ELR (cell line): ENCODE measurements at places on chromosomes 2 and 18.

DNA sequence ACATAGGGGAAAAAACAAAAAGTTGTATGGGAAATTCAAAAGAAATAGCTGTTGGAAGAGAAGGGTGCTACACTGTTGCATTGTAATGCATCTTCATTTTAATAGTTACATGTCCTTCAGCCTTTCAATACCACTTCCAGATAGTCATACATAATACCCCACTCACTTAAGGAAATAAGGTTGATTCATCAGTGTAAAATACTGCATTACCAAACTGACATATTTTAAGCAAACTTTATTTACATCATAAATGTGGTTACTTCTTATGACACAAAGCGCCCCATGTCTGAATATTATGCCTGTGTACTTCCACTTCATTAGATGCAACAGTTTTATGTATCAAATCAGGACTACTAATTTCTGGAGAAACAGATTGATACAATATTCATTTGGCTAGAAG is 4.5 kb downstream of the RBMS1 start:
- DNase-seq, result peak; percentile 70

- peak; percentile 82 for DNase-seq
Observed at GRCh38 chr18:61628085-61628484, 264.7 kb downstream of the RNF152 start.

DNA sequence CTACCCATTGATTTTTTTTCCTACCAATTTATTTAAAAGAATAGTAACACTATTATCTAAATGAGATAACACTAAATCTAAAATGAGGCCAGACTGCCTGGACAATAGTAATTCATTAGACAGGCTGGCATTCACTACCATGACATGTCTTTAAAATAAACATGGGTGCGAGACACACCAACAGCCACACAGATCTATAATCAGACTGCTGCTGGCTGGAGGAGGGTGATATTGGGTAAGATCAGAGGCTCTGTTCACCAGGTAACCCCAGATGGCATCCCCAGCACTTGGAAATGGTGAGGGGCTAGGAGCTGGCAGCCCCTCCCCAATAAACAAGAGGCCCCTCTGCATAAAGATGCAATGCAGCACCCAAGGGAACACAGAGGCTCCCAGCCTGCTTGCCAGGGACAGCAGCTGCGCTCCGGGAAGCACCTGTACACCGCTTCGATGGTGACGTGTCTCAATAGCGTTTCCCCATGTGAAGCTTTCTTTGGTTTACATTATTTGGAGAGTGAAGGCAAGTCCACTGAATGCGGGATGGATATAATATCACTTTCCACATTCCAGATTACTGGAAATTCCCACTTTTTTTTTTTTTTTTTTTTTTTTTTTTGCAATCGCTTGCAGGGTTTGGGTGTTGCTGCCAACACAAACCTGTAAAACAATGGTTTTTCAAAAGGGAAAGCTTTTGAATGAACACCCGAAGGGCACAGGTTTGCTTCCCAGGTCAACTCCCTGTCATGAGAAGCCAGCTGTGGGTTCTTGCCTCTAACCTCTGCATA is 159.0 kb downstream of the ZNF516 start:
- DNase-seq, result no peak

DNA sequence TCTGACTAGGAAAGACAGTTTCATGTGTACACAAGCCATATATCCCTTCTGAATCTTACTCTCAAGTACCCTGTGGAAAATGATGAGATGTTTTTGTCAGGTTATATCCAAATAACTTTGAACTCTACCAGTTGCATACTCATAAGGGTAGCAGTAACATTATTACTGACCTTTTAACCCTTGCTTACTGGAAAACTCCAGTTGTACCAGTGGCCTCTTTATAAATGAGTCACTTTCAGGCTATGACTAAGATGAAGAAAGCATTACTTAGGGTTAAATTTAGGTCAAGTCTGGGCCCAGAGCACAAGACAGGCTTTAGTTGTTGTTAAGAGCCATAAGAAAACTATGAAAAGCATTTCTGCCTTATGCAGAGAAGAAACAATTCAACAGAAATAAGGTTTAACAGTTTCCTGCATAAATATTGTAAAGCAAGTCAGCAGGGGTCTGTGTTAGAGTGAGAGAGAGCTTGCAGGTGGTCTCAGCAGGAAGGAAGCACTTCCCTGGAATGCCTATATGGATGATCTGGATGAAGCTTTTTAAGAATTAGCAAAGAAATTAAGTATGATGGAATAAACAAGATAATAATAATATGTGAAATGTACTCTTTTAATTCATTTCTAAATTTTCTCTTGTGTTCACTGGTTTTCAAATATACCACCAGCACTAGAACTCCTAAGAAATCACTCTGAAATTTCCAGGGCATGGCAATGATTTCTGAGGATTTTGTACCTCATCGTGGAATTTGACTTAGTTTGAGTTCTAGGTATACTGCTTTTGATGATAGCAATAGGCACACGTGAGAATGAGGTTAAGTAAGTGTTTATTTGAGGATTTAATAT is 126.6 kb downstream of the UBE2E3 start:
- DNase-seq, result peak; percentile 95

DNA sequence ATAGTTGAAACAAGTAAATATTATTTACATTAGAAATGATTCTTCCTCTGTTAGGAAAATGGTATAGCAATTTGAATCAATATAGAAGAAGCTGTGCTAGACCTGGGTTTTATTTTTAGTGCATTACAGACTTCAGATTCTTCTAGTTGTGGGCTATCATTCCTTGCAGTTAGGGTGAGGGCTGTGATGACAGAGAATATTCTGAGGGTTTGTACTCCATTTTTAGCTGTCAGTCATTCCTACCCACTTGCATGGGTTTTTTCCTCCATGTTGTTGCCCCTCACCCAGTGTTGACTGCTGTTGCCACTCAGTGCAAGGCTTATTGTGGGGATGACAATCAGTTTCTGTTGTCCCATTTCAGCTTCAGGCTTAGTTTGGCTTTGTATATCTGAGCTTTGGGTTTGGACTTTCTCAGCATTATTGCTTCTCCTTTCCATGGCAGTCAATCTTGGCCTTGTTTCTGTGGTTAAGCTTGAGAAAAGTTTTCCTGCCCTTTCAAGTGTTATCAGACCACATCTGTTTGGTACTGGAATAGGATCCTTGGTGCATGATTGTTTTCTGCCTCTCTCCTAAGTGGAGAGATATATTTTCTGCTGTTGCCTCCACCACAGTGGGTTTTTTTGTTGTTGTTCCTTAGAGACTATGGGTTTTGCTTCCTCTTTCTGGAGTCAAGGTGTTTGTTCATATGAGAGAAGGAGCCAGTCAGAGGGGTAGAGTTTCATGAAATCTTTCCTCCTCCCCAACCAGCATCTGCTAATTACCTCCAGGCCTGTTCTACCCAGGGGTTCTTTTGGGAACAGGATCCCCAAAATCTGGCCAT is 312.7 kb upstream of the CWC22 start:
- no peak for DNase-seq

DNA sequence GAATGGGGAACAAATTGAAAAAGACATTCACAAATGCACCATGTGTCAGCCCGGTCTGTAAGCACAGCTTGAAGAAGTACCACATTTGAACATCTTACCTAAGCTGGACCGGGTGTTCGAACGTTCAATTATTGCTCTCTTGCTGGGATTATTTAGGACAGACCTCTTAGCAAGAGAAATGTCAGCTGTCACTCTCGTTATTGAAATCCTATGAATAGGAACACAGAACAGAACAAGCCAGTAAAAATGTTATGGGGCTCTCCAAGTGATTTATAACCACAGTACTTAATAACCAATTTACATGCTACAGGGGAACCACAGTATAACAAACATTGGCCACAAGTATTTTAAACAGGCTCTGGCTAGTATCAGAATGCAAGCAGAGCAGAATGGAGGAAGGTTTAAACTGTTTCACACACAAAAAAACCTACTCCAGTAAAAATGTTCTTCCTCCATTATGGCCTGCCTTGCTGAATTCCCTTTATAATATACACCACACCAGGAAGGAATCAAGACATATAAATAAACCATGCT is 32.5 kb upstream of the ARL5A start:
- no peak for DNase-seq

- DNase-seq, result no peak
Observed at GRCh38 chr18:45517181-45517741, 98.0 kb upstream of the SLC14A2 start.

DNA sequence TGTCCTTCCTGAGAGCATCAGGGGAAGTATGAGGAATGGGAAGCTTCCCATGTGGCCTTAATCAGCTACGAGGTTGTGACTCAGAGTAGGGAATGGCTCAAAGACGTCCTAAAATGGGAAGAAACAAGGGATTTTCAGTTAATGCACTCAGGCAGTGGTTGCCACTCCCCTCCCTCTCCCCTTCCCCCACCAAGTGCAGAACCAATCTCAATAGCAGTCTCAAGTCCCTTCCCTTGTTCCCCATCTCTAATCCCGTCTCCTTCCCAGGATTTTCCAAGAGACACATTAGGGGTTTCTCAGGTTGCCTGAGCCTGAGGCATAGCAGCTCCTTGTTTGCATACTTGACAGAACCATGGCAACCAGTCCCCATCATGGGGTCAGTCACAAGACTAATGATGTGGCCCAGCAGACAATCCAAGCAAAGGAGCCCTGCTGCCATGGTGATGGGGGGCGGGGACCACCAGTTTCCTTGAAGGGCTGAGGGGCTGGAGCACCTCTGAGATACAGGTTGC is 18.2 kb upstream of the RESP18 start:
- peak; percentile 26 for DNase-seq

- DNase-seq, result no peak
Observed at GRCh38 chr2:129580001-129580400, 399.5 kb upstream of the RAB6C start.

DNA sequence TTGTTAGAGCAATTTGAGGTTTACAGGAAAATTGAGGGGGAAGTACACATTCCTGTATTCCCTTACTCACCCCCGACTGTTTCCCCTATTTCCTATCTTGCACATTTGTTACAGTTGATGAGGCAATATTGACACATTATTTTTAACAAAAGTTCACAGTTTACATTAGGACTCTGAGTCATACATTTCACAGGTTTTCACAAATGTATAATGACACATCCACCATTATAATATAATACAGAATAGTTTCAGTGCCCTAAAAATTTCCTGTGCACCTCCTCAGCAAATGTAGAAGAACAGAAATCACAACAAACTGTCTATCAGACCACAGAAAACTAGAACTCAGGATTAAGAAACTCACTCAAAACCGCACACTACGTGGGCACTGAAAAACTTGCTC is 160.6 kb upstream of the RMP24 start:
- peak; percentile 10 for DNase-seq

DNA sequence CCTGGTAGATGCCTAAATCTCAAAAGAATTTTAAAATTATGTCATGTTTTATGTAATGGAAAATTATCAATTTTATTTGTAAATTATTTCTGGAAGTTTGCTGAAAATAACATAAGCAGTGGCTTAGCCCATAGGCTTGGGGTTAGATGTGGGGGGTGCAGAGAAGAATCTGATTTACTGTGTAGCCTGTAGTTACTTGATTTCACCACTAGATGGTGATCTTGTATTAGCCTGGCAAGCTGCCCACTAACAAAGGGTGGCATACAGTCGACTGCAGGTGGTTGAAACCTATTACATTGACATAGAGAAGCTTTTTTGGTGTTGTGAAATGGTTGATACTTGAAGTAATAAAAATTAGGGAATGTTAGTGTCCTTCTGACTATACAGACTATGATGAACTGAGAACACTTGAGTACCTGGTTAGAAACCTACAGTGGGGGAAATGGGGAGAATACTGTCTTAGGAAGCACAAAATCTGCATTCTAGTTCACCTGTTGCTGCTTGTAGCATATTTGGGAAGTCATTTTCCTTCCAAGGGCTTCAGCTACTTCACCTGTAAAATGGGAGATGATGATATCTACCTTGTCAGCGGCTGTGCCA is 191.0 kb upstream of the LHCGR start:
- DNase-seq, result peak; percentile 52

GRCh38 chr2:15141211-15141610 is 419.9 kb downstream of the NBAS start:
- no peak for DNase-seq

- DNase-seq, result peak; percentile 98
Observed at GRCh38 chr18:59874166-59874565, 25.6 kb upstream of the PMAIP1 start.
